ENCODE measurements at places on chromosomes 4 and X.

DNA sequence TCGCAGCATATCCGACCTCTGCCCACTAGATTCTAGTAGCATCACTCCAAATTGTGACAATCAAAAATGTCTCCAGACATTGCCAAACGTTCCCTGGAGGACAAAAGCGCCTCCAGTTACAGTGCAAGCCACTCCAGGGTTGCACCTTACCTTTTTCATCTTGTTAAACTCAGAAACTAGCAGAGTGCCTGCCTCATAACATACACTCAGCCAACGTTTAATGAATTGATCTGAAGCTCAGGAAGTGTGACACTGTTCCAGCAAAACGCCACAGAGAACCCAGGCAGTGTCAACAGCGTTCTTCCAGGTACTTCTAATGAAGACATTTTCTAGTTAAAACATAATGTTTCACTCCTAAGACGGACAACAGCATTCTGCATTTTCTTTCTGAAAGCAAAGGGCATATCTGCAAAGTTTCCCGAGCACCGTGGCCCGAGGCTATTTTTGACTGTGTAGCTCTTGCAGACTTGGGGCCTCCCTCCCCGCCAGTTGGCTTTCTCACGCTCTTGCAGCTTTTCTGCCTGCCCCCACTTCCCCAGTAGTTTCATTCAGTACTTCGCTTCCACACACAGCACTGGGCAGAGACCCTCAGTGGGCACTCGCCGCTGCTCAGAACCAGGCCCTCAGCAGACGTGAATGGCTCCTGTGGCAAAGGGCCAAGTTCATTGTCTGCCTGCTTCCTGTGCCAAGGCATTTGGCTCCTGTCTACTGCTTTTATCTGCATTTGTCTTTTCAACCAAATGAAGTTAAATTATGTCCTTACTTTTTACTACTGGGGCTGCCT, 133.4 kb upstream of the TTC29 start:
- peak; percentile 33 for DNase-seq

DNA sequence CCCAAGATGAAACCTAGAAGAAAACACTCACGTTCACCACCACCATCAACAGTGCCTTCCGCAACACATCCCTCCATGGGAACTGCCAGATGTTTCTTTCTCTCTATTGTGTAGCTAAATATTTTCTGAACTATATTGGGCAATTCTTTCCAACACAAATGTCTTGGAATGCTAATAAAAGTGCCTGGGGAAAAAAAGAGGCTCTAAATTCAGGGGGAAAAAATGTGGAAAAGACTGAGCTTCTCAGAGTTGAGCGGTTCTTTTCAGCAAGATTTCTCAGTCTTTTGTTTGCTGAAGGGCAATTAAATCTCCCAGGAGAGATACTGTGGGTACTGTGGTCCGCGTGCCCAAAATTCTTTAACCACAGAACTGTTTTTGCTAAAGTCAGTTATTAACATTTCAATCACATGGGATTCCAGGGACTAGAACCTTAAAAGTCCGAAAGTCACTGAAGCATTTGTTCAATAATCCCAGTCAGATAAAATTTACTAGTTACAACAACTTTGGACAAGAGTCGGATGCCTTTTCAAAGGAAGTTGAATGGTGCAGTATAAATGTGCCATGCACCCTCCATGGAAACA, 51.9 kb upstream of the DHRSX start:
- DNase-seq, result peak; percentile 17

DNA sequence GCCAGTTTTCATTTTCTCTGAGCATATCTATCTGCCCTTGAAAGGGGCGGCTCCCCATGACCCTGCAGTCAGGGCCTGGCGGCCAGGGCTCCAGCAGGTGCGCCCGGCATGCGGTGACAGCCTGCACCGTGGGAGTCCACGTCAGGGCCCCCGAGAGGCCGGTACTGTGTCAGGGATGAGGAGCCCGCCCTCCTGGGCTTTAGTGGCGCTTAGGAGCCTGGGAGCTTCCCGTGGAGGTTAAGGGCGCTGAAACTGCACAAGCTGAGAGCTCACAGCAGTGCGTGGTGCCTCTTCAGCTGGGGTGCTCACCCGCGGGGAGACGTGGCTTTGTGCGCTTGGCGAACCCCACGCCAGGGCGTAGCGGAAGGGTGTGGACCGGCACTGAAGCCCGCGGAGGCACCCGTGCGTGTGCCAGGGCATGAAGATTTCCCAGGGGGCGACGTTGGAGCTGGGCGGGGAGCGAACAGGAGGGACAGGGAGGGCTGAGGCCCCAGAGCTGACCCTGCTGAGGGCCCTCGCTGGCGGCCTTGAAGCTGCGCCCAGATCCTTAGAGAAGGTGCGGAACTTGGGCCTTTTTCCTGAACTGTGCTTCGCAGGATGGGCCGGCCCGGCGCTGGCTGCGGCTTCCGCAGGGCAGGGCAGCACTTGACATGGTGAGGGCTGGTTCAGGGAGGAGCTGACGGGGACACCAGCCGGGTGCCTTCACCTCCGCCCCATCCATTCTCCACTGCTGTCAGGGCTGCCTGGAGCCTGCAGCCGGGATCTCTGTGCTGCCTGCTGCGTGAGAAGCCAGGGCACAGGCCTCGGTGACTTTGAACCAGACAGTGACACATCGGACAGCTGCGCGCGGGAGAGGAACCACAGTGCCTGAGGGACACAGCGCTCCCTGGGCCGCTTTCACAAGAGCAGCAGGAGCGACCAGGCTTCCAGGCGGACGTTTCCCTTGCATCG, 32.9 kb downstream of the HTT-AS start:
- DNase-seq, result peak; percentile 70

GRCh38 chr4:117164338-117164737, 79.0 kb upstream of the TRAM1L1 start:
- DNase-seq, result no peak

DNA sequence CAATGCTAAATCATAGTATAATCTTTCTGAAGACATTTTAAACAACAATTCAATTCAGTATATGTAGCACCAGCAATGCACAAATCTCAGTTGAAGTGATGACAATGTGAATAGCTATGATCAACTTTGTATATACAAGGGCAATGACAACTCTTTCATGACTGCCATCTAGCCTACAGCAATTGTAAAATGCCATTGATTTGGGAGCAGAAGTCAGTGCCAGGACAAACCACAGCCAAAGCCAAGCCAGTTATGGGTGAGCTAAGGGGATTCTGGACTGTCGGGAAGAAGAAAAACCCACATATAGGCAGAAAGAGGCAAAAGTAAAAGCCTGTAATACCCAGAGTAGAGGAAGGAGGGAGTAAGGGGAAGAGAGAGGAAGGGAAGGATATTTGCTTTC, 238.6 kb downstream of the MID1IP1 start:
- DNase-seq, result no peak

DNA sequence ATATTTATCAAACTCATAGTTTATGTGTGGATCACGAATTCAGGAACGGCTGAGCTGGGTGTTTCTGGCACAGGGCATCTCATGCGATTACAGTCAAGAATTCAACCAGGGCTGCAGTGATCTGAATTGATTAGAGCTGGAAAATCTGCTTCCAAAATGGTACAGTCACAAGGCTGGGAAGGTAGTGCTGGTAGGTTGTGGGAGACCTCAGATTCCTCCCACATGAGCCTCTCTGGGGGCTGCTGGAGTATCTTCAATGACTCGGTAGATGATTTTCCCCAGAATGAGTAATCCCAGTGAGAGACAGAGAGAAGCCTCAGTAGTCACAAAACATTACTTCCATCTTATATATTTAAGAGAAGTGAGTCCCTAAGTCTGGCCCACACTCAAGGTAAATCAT, 36.2 kb upstream of the PRDX4 start:
- no peak for DNase-seq

GRCh38 chr4:38590046-38590445, 74.0 kb upstream of the KLF3 start:
- no peak for DNase-seq

DNA sequence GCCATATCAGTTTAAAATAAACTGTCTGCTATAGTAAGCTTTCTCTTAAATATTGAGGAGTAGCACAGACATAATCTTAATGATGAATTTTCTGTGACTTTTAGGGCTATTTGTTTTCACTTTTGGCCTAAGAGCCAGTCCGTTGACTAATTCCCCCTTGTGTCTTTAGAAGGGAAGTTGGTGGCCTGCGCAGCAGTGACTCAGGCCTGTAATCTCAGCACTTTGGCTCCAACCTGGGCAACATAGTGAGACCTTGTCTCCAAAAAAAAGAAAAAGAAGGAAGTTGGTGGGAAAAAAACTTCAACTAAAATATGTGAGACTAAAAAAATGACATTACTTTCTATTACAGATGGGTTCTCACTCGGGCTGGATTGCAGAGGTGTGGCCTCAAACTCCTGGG, 3.4 kb downstream of the NCAPG start:
- peak; percentile 82 for DNase-seq

DNA sequence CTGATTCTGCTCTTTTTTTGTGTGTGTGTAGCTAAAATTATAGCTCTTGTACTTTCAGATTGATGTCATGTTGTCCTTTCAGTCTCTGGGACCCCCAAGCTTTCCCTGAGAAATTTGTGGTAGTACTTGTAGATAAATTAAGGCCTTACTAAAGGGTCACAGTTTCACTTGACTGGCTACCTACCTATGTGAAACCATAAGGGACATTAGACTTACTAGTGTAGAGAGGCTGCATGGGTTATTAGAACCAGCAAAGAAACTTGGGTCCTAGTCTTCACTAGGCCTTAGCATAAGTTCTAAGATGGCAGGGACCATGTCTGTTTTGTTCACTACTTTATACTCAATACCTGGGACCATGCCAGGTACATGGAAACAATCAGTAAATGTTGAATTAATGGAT, 21.4 kb downstream of the WDR44 start:
- DNase-seq, result no peak

DNA sequence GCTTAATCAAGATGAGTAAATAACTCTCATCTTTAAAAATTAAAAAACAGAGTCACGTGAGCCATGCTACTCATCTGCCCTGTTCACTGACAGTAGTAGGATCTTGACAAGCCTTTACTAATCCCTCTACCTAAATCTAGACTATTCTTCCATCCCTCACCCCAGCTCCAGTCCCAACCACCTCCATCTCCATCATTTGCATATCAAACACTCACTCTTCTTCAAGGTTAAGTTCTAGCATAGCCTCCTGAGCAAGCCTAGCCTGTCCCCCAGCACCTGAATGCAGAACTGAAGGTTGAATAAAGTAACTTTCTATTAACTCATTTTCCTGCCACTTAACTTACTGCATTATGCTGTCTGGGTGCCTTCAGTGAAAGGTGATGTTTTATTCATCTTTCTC, 72.5 kb downstream of the YIPF7 start:
- DNase-seq, result no peak

DNA sequence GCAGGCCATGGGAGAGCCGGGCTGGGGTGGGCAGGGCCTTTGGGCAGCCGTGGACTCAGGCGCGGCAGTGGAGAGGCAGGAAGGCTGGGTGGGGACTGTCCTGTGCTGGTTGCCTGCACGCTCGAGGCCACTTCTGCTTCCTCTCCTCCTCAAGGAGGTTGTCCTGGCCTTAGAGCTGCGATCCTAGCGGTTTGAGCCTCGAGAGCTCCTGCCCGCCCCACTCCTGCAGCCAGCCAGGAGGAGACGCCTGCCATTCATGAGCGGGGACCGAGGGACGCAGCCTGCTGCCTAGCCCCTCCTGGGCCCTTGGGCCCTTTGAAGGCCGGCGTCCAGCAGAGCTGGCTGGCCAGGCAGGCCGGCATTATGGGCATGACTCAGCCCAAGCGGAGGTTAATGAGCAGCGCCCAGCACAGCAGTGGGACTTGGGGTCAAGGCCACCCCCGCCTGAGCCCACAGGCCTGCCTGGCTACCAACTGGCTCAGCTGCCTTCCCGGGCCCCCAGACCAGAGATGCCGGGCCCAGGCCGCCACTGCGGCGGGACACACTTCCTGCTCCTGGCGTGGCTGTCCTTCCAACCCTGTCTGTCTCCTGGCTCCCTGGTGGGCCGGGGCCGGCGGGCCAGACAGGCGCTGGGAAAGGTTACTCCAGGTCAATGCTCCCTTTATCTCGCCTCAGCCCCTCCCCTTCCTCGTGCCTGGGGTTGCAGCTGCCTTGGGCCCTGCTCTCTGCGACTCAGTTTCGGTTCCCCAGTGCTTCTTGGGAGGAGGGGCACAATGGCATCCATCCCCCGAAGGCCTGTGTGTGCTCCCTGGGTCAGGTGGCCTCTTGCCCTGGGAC, 1.8 kb downstream of the ABCD1 start:
- DNase-seq, result peak; percentile 51

- DNase-seq, result no peak
Measured at GRCh38 chrX:131895807-131896206, 127.3 kb upstream of the STK26 start.

GRCh38 chr4:140630246-140630645, 61.5 kb upstream of the UCP1 start:
- no peak for DNase-seq
